ENCODE measurements at places on chromosomes 3 and 15.

GRCh38 chr3:130823241-130823884, 70.5 kb upstream of the ATP2C1 start:
- no peak for DNase-seq

GRCh38 chr15:99239545-99240198, 9.7 kb downstream of the TTC23 start:
- no peak for DNase-seq

DNA sequence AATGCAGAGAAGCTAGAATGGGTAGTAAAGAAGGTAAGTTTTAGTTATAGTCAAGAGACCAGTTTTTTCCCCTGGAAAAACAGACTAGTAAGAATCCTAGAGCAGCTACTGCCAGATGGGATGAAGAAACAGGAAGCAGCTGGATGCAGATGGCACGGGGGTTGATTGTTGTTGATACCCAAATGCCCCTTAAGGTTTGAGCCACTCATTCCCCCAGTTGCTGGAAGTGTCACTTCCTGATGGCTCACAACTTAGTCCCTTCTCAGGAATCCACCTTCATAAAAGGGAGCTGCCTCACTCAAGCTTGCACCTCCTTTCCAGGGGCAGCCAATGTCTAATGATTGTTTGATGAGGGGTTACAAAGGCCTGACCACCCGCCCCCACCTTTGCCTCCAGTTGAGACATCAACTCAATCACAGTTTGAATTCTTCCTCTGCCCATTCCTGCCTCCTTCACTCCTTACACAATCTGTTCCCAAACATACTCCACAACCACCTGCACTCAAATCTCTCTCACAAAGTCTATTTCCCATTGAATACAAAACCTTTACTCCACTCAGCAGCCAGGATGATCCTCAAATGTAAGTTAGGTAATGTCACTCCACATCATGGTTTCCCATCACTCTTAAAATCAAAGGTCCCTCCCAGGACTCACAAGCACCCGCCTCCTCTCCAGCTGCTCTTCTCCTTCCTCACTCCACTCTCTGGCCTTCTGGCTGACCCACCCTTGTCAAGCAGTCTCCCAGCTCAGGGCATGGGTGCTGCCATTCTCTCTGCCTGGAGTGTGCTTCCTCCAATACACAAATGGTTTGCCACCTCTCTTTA, 450.1 kb upstream of the THBS1 start:
- no peak for DNase-seq

- no peak for DNase-seq
Measured at GRCh38 chr3:46141813-46142212, 66.3 kb downstream of the CCR1 start.

DNA sequence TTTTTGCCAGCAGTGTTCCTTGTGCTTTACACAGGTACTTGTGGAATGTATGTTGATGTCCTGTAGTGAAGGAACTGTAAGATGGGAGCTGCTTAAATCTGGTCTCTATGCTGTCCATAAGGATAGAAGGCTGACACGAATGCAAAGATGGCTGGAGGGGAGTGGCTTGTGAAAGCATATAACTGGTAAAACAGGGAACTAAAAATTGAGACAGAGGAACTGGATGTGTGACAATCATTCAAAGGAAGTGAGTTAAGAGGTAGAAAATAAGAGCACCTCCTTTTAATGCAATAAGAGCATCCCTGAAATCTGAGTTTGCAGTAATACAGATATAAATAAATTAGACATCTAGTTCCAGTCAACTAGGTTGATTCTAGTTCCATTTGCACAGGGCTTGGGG, 35.2 kb downstream of the RNF13 start:
- no peak for DNase-seq

DNA sequence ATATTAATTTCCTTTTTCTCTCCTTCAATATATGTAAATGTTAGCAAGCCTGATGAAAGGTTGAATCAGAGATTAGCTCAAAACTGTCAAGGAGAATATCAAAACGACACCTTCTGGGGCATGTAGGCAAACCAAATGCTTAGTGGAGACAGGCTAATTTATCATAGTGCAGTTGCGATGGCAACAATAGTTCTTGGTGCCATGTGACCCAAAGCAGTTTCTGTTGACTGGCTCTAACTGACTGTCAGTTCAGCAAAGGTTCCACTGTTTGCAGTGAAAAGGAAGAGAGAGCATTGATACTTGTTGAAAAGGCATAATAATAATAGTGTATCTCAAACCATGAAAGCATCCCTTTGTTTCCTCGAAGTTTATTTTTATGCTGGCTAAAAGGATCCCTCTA, 513.9 kb downstream of the NLGN1 start:
- no peak for DNase-seq

GRCh38 chr15:48432688-48433087, 101.5 kb downstream of the DUT start:
- peak; percentile 7 for DNase-seq

- no peak for DNase-seq
Measured at GRCh38 chr15:68433551-68433950, 1.6 kb upstream of the ITGA11 start.

DNA sequence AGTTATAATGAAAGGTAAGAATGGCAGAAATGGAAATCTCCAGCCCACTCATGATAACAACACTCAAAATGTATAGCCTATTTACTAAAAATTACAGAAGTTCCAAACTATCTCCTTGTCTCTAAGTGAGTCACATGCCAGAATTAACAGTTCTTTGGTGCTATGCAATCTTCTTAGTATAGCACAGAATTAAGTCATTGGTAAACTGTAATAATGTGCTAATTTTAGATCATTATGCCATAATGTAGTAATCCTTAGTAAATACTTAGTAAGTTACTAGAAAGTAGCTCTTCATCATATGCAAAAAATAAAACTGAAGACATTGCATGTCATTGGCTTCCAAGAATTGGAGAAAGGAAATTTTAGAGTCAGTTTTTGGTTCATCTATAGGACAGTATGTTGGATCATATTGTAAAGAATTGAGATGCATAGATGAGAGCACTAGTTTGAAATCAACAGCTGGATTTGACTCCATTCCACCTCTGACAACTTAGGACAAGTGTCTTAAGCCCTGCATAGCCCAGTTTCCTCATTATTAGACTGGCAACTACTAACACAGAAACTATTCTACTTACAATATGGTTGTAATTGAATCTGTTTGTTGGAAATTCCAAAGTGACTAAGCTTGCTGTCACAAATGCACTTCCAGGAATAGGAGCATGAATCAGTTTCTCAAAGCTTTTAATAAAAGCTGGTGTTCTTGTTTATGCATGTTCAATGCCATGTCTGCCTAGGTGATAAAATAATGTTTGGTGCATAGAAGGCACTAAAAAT, 40.1 kb upstream of the CD47 start:
- DNase-seq = no peak

DNA sequence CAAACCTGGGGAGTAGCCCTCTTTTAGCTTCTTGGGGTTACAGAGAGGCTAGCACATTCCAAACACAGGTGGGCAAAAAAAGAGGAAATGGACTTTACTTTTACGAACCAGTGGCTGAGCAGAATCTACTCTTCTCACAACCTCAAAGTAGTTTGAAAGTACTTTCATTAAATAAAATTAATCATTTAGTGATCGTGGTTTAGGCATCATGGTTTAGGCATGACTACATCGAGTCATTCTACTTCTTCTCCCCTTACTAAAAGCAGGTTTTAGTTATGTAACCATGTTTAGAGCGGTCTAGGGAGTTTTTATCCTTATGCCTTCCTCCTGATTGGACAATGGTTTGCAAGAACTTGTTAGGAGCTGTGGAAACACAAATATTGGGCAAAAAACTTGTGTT, 2.5 kb upstream of the GREM1 start:
- DNase-seq = no peak

- DNase-seq = no peak
Measured at GRCh38 chr15:85073556-85074194, 92.0 kb downstream of the PDE8A start.

DNA sequence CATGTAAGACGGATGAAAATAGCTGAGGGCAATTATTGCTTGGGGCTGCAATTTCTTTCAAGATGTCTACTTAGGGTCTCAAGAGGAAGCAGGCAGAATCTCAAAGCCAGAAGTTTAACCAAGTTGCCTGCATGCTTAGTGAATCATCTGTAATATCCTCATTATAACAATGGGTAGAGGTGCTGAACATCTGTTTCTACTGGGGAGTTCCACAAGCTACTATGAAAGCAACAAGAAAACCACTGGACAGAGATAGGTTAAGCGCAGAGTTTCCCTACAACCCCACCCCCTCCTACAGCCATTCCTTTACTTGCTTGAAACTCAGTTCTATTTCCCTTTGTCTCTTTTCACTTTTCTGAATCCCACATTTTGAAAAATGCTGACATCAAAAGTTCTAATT, 759.4 kb upstream of the GBE1 start:
- DNase-seq = no peak

DNA sequence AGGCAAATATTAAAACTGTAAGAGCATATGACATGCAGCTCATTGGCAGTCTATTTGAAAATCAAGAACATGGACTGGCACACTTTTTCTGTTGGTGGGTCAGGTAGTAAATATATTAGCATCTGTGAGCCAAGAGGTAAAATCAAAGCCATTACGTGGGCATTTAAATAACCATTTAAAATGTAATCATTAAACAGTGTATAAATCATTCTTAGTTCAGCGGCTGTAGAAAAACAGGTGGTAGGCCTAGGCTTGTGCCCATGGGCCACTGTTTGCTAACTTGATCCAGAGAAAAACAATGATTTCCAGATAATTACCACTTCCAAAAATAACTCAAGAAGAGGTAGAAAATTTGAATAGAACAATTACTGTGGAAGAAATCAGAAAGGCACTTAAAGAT, 105.1 kb downstream of the CHST2 start:
- no peak for DNase-seq

DNA sequence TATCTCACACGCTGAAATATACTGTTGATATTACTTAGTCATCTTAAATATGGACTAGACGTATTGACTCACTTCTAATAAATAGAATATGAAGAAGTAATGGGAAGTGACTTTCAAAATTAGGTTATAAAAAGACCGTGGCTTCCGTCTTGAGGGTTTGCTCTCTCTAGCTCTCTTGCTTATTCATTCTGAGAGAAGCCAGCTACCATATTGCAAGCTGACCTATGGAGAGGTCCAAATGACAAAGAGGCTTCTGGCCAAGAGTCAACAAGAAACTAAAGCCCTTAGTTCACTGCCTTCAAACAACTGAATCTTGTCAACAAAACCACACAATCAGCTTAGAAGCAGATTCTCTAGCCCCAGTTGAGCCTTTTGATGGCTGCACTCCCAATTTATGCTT, 46.1 kb downstream of the SLC9C1 start:
- DNase-seq = peak; percentile 70

GRCh38 chr15:67784090-67784781, 41.1 kb upstream of the SKOR1 start:
- DNase-seq = peak; percentile 73

GRCh38 chr3:25783661-25784512, 644 bp upstream of the NGLY1 start:
- no peak for DNase-seq

DNA sequence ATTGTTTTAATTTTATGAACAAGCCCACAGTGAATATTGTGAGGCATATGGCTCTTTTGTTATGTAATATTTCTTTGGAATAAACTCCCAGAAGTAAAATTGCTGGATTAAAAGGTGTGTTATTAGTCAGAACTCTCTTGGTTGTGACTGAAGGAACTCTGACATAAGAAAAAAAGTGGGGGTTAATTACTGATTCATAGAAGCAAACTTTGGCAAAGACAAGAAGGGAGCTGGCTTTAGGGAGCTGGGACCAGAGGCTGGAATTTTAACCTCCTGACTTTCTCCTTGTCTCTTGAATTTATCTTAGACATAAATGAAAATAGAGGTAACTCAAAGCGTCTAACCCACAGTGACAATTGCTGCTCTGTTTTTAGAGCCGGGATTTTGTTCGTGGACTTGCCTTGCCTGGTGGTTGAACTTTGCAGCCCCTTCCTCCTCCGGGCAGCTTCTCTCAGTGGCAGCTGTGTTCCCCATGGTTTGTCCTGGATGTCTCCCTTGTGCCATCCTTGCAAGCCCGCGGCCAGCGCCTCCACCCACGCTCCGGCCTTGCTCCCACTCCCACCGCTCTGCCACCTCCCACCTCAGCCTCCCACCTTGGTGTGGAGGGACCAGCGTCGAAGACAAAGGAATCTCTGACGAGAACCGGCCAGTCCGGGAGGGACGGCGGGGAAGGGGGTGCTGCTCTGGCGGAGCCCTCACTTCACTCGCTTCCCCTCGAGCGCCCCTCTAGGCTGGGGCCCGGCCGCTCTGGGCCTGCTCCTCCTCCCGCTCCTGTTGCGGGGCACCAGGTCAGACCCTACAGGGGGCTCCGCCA, 28.0 kb downstream of the ARHGAP31 start:
- no peak for DNase-seq

- no peak for DNase-seq
Measured at GRCh38 chr3:144036498-144036897, 64.9 kb downstream of the DIPK2A start.

GRCh38 chr3:38124324-38125122, 12.4 kb downstream of the ACAA1 start:
- no peak for DNase-seq

DNA sequence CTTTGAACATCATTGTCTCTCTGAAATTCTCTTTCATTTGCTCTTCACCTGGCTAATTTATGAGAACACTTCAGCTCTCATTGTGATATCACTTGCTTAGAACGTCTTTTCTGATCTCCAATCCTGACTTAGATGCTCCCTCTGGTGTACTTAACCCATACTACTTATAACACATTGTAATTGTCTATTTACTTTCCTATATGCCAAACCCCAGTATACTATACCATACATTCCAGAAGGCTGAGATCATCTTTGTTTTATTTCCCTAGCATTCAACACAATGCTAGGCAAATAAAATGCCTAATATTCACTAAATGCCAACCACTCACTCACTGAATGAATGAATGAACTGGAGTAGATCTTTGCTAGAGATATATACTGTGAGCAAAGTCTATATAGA, 27.0 kb upstream of the PEX5L start:
- DNase-seq = no peak

GRCh38 chr3:132348531-132348930, 31.3 kb downstream of the ACP3 start:
- no peak for DNase-seq

- no peak for DNase-seq
Measured at GRCh38 chr15:53072077-53072476, 281.9 kb upstream of the ONECUT1 start.
